ENCODE measurements at places on chromosomes 2 and 18.

- DNase-seq = no peak
Observed at GRCh38 chr18:54636217-54636616, 45.2 kb downstream of the DYNAP start.

- no peak for DNase-seq
Observed at GRCh38 chr2:38598200-38598990, 4.3 kb downstream of the HNRNPLL start.

DNA sequence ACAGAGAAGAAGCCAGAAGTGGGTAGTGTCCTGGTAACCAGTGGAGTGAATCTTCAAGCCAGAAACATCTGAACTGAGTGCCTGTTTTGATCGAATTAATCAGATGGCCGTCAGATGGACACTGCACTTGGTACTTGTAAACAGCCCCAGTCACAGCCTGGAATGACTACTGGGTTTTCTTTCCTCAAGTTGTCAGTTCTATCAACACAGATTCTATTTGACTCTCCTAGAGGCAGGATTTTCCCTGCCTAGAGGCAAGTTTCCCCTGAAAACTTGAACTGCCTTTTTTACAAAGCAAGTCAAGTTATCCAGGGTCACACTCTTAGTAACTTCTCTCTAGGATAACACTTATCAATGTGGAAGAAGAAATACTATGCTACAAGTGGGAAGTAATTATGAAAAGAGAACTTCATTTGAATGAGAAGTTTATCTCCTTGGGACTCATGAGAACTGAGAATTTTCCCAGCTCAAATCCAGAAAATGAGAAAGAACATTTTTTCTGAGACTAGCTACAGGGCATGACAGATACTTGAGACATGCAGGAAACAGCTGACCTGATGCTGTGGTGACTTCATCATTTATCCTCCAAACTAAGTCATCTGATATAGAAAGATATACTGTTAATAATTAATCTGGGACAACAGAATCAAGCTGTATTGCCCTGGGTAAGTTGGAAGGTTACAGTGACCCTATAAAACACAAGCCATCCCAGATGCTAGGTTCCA, 36.0 kb downstream of the SULT1C2 start:
- DNase-seq = no peak

GRCh38 chr2:197998702-197999101, 194.3 kb downstream of the PLCL1 start:
- no peak for DNase-seq

- DNase-seq = peak; percentile 48
Observed at GRCh38 chr18:48186131-48186766, 222.9 kb downstream of the ZBTB7C start.

- no peak for DNase-seq
Observed at GRCh38 chr2:96267159-96267971, 1.3 kb downstream of the CIAO1 start.

DNA sequence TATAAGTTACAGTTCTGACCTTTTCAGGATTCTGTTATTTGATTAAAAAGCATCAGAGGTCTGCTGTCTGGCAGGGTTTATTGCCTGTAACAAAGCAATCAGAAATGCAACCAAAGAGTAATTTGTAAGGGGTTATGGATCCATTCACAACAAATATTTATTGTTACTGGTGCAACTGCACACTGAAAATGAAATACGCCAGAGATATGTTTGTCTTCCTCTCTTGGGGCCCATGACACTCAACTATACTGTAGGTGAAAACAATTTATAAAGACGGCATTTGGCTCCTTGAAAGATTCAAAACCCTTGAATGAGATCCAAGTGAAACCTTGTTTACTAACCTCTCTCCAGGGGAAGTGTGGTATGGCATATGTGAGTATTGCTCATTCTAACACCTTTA, 452.2 kb downstream of the MBD2 start:
- DNase-seq = no peak

- DNase-seq = no peak
Observed at GRCh38 chr18:41921770-41922169, 33.3 kb upstream of the PIK3C3 start.

DNA sequence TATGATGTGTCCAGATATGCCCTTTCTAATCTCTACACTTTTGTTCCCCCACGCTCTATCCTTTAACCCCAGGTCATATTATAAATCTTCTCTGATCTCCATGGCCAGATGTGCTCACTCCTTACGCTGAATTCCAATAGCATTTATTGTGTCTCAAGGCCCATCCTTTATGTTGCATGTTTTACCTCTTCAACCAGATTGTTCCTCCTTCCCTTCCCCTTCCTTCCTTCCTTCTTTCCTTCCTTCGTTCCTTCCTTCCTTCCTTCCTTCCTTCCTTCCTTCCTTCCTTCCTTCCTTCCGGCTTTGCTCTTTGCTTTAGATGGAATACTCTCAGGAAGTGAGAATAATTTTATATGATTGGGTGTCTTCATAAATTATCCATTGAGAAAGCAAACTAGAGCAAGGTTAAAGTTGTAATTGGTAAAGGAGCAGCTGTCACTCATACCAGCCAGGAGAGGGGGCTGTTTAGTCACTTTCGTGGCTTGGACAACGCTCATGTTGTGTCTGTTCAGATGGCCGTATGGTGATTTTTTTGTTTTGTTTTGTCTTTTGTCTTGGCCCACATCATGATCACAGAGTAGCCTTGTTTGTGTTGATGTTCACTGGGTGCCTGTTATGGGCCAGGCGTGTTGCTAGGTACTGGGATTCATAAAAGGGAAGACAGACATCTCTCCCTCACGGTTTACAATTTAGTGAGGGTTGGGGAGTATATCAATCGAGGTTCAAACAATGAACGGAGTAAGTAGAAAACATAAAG, 68.0 kb downstream of the DAW1 start:
- DNase-seq = no peak

DNA sequence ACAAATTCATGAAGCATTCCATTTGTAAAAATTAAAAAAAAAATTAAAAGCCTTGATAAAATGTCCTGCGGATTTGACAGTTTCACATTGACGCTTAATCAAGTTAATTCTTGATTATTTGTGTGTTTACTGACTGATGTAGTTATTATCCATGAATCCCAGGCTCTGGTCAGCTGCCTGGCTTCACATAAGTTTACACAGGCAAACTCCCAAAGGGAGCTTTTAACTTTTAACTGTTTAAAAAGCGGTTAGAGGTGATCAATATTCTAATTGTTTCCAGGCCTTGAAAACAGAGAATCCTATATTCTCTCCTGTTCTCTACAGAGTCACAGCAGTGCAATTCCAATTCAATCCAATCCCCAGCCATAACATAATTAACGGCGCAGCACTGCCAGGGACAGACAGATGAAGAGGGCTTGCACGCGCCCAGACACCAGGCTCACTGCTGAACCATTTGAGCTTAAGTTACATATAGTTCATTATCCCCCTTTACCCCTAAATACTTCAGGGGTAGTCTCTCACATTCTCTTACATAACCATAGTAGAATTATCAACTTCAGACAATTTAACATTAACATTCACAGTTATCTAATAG, 47.5 kb downstream of the ATP8B1 start:
- DNase-seq = no peak

- no peak for DNase-seq
Observed at GRCh38 chr18:25080211-25080610, 271.8 kb downstream of the ZNF521 start.

DNA sequence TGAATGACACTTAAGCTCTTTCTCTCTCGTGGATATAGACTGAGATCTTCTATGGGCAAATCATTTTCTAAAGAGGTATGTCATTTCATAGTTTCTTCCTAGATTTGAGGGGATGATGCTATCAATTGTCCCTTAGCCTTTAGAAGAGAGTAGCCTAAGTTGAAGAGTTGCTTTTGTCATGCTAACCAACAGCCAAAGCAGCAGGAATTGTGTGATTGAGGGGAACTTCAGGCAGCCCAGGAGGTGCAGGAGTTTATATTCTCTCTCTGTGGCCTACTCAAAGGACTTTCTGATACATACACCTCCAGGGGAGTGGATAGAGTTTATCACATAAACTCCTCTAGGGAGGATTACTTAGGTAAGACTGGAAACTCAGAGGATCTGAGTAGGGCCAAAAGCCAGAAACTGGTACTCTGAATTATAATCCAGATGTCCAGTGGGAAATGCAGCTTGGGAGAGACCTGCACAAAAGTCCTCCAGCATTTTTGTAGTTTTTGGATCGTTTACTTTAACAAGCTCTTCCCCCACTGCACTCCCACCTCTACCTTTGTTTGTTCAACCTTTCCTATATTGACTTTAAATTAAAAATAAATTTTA, 150.7 kb upstream of the CCDC68 start:
- DNase-seq = no peak

- DNase-seq = no peak
Observed at GRCh38 chr2:84946204-84947009, 24.6 kb upstream of the KCMF1 start.

DNA sequence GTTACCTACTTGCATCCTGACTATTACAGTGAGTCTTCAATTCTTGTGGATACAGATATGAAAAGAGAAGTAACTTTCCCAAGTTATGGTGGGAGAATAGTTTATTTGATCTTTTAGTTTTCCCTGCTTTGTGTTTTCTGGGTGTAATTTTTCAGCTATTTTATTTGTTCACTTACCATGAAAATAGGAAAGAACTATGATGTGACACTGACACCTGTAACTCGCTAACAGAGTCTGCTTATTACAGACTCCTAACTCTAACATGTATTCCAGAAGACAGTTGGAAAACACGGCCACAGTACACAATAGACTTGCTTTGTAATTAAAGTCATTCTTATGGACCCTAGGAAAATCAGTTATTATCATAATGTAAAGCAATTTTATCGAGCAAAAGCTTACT, 323.2 kb downstream of the LRRTM1 start:
- DNase-seq = no peak

- no peak for DNase-seq
Observed at GRCh38 chr2:144550911-144551310, 31.0 kb upstream of the ZEB2 start.

- DNase-seq = no peak
Observed at GRCh38 chr2:20400306-20400705, 46.6 kb upstream of the RHOB start.

- no peak for DNase-seq
Observed at GRCh38 chr18:59219672-59220163, at the start of gene GRP. TSS of gene GRP (plus strand) at chr18:59220158. CDS start at chr18:59220266, 108 bp downstream.

GRCh38 chr18:22813648-22814328, 119.3 kb upstream of the RBBP8 start:
- DNase-seq = no peak

GRCh38 chr2:17538844-17539554, 1.5 kb upstream of the VSNL1 start:
- DNase-seq = peak; percentile 87

DNA sequence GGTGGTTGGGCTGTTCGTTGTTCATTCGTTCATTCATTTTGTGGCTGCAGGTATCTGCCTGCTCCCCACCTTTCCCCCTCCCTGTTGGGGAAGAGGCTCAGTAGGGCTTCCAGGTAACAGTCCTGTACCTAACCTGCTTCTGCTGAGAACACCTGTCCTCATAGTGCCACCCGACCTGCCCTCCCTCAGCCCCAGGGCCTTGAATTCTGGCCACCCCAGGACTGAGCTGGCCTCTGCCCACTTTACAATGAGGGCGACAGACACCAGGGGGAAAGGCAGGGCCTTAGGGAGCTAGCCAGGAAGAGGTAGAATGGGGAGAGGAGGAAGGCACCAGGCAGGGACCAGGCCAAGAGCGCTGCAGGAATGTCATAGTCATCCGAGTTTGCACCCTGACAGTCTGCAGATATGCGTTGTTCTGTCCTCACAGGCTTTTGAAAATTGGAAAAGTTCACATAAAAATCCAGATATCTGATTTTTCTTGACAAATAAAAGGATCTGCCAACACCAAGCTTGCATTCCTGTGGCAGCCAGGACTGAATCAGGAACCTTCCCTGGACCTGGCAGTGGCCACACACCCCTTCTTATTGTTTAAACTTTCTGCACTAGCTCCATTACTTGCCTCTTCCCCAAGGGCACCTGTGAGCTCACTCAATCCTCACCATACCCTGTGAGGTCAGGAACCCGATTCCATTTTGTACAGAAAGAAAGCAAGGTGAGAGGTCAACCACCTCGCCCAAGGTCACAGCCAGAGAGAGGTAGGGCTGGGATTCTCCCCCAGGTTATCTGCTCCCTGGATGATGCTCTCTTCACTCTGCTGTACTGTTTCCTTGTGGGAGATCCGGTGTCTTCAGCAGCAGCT, 35.3 kb upstream of the MRPL33 start:
- no peak for DNase-seq

GRCh38 chr18:61308004-61308403, 25.2 kb upstream of the CDH20 start:
- no peak for DNase-seq

GRCh38 chr2:68767031-68767961, 32.7 kb downstream of the ARHGAP25 start:
- no peak for DNase-seq
